ENCODE measurements at places on chromosomes 6 and 20.

GRCh38 chr6:53830366-53830765 is 35.6 kb downstream of the LRRC1 start:
- no peak for DNase-seq

DNA sequence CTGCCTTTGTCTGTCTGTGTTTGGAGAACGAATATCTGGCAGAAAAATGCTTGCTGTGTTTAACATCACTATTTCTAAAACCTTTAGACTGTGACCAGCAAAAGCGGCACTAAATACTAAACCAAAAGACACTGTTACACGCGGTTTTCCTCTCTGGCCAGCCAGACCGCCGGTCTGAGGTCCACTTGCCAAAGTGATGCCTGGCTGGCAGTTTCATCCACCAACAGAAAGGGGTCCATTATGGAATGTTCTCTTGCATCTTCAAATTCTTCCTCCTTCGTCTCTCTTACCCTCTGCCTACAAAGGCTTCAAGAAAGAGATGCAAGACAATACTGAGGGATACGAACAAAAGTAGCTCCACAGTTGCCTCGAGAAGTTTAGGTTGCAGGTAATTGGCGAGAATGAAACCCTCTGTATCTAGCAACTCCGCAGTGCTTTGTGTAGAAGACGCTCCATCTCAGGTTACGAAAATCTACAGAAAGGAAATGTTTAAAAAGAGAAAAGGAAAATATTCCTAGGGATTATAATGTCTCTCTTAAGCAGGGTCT is 176.6 kb downstream of the TRIM27 start:
- no peak for DNase-seq

- DNase-seq, result peak; percentile 25
Observed at GRCh38 chr6:68559716-68560115, 75.4 kb upstream of the ADGRB3 start.

DNA sequence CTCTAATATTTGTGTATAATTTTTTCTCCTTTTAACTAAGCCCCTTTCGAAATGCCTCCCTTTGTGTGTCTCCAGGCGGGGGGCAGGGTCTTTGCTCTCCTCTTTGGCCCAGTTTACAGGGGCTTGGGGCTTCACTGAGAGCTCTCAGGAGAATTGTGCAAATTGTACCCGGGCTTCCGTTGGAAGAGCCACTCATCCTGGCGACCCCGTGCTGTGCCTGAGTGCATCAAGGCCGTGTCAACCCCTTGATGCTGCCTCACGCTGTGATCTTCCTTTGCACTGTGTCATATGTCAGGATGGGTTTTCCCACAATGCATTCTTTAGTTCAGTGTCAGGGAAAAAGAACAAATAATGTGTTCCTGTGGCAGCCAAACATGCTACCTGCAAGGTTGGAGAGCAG is 118.0 kb upstream of the POU3F2 start:
- peak; percentile 41 for DNase-seq

- DNase-seq, result no peak
Observed at GRCh38 chr6:1840491-1841121, 230.9 kb downstream of the FOXC1 start.

GRCh38 chr20:63057171-63058117 is 50.7 kb upstream of the BHLHE23 start:
- no peak for DNase-seq

- no peak for DNase-seq
Observed at GRCh38 chr6:104750449-104750848, 109.3 kb downstream of the HACE1 start.
